ENCODE measurements at places on chromosomes 1 and 21.
A peak's percentile ranks its signal among the peaks of the same experiment; 100 is the strongest.

DNA sequence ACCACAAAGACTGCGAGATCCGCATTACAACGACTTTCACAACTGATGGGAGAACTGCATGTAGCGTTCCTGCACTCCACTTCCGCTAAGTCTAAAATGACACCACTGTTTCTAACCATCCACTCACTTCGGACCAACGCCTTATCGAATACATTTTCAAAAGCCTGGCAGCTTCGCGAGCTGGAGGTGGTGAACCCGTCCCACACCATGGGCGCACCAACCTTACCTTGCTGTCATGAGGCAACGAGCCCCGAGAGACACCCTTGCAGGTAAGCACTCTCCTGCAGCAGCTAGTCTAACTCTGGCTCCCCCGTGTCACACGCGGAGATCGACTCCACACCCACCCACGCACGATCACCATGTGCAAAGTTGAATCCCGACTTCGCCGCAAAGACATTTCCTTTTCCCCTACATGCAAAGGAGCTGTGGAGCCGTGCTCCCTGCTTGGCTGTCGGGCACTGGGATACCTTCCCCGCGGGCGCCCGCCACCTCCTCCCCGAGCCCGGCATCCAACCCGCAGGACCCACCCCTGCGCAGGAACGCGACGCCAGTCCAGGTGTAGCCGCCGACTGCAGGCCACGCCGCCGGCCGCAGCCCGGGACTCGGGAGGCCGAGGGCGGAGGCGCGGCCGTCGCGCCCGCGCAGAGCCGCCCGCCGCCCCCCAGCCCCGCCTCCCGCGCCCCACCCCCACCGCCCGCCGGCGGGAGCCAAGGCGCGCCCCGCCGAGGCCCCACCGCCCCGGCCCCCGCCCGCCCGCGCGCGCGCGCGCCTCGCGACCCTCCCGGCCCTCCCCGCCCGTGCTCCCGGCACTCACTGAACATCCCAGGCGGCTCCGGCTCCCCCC lies 629 bp downstream of the TAF5L start:
- peak; percentile 19 for DNase-seq

- DNase-seq: no peak
Observed at GRCh38 chr1:165893507-165893906, 66.1 kb downstream of the UCK2 start.

- DNase-seq: no peak
Observed at GRCh38 chr1:88877382-88877825, 14.0 kb downstream of the GTF2B start.

DNA sequence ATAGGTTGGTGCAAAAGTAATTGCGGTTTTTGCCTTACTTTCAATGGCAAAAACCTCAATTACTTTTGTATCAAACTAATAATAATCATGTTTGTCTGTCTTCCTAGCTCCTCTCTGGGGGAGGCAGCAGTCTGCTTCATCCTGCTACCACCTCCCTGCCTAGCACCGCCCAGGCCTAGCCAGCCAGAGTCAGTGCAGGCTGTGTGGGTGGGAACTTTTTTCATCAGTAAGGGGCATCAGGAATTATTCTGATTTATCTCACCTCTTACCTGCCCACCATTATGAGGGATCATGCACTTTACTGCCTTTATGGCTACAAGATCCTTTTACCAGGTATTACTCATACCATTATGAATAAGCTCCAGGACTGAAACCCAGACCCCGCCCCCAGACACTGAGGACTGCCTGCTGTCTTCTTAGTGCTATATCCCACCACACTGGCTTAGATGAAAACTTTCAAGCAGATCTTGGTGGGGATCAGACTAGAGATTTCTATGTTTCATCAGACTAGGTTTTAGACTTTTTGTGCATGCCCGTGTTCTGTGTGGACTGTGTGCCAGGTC lies 116.4 kb downstream of the PBX1 start:
- no peak for DNase-seq

- no peak for DNase-seq
Observed at GRCh38 chr1:218439541-218440295, 94.6 kb downstream of the TGFB2 start.

DNA sequence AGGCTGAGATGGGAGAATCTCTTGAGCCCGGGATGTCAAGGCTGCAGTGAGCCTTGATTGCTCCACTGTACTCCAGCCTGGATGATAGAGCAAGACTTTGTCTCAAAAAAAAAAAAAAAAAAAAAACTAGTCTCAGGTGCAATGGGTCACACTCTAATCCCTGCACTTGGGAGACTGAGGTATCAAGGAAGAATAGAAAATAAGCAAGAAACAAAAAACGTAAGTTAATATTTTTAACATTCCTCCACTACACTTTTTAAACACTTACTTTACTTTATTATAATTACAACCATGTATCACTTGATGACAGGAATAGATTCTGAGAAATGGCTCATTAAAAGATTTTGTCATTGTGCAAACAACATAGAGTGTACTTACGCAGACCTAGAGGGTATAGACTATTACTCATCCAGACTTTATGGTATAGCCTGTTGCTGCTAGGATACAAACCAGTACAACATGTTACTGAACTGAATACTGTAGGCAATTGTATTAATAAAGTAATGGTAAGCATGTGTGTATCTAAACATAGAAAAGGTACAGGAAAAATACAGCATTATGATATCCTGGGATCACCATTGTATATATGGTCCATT lies 1244.1 kb upstream of the ADGRL4 start:
- DNase-seq: no peak

- DNase-seq: no peak
Observed at GRCh38 chr1:38352869-38353268, 306.3 kb upstream of the POU3F1 start.

DNA sequence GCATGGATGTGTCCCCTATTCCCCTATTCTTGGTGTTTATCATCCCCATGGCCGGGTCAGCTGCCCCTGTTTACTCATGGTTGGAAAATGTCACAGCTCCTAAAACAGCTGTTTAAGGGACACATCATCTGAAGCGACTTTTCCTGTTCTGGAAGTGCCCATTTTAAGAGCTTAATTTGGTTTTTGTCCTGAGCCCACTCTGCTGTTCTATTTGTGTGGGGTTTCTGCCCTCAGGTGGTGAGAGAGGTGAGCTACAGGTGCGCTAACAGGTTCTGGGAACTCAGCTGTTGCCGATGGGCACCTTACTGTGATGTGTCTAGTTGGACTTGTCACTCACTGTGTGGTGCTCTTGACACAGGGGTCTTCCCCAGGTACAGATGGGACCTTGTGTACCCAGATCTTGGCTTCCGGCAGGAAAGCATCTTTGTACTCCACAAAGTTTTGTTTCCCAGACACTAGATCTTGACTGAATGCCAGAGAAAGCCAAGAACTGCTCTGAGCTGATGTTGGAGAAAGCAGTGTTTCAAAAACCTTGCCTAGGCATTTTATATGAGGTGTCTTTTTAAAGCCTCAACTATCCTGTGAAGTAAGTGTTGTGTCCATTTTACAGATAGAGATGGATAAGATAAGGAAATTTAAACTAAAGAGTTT lies 59.0 kb upstream of the CD1D start:
- DNase-seq: no peak

DNA sequence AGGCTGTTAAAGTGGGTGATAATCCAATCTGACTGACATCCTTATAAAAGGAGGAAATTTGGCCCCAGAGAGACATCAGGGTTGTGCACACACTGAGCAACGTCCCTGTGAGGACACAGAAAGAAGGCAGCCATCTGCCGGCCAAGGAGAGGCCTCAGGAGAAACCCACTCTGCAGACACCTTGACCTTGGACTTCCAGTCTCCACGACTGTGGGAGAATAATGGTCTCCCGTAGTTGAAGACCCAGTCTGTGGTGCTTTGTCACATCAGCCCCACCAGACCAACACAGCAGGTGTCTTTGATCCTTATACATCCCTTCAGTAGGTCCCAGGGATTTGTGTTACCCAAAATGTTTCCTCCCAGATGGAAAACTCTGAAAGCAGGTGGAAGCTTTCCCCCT lies 4.2 kb upstream of the DNAJC28 start:
- DNase-seq: no peak

- DNase-seq: no peak
Observed at GRCh38 chr1:39269349-39269748, 64.9 kb downstream of the MACF1 start.

- DNase-seq: no peak
Observed at GRCh38 chr1:193741228-193741627, 554.8 kb upstream of the B3GALT2 start.

GRCh38 chr21:18518054-18518481 lies 114.5 kb upstream of the TMPRSS15 start:
- DNase-seq: no peak

DNA sequence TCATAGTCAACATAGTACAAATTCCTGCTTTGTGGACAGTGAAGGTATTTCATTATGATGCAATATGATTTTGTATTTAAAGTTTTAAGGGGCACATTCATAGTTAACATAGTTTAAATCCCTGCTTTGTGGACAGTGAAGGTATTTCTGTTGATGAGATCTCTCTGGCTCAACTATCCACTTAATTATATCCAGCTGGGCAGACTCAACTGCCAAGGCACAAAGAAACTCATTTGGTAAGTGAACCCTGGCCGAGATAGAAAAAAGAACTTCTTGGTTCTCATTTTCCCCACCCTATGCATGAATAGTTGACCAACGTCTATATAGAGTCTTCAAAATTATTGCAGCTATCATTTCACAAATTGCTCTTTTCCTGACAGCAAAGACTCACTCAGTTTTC lies 1194.6 kb downstream of the NCAM2 start:
- DNase-seq: no peak

- DNase-seq: no peak
Observed at GRCh38 chr21:28426545-28426944, 566.1 kb downstream of the LTN1 start.

DNA sequence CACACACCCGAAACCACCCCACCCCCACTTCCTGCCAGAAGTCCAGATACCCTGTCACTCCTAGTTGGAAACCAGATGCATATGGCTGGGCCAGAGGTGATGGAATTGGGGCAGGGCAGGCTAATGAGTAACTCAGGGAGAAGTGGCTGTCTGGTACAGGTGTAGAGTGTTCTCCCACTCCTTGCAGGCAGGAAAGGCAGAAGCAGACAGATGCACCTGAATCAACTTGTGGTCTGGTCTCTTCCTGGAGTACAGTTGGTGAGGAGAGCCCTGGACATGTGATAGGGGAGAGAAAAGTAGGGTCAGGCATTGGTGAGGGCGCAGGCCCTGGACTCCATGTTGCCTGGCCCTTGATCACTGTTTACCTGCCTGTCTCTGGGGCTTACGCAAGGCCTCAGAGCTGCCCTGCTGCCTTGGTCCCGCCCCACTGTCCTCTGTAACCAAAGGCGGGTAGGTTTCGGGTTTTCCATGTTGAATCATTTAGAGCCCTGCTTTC lies 2.5 kb downstream of the CGN start:
- no peak for DNase-seq

- no peak for DNase-seq
Observed at GRCh38 chr1:1534401-1535154, 5.8 kb downstream of the TMEM240 start.

GRCh38 chr1:169697755-169698154 lies 13.7 kb downstream of the SELL start:
- DNase-seq: no peak

DNA sequence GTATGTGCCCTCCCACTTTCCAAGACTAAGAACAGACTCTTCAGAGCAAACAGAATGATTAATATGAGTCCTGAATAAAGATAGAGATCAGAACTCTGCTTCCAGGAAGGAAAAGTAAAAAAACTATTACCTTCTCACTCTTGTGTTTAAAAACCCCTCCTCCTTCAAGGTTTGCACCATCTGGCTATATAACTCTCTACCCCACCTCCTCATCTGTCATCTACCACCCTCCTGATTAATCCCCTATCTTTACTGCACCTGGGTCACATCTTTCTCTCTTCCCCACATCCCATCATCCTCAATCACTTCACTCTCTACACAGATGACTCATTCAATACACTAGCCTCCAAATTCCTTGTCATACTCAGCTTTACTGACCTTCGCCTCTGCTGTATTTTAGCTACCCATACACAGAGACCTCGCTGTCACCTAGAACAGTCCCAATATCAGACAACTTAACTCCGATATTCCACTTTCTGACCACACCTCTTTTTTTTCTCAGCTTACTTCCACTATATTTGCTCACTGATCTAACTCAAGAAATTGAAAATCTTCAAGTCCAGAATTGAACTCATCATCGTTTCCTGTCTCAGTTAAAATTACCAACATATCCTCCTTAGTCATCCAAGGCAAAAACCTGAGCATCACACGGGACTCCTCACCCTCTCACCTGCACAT lies 3.7 kb downstream of the SCMH1 start:
- DNase-seq: no peak

GRCh38 chr1:228079601-228080263 lies 2.8 kb upstream of the ARF1 start:
- DNase-seq: no peak

DNA sequence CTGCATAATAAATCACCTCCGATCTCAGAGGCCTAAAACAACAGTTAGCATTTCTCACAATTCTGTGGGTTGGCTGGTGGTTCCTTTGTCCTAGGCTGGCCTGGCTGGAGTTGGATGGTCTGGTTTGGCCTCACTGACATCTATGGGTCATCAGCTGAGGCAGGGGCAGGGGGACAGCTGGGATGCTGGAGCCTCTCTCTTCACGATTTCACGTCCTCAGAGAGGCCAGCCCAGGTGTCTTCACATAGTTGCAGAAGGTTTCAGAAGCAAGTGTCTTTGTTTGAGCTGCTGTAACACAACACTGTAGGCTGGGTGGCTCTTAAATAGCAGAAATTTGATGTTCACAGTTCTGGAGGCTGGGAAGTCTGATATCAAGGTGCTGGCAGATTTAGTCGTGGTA lies 155.5 kb upstream of the CACNA1E start:
- DNase-seq: no peak

DNA sequence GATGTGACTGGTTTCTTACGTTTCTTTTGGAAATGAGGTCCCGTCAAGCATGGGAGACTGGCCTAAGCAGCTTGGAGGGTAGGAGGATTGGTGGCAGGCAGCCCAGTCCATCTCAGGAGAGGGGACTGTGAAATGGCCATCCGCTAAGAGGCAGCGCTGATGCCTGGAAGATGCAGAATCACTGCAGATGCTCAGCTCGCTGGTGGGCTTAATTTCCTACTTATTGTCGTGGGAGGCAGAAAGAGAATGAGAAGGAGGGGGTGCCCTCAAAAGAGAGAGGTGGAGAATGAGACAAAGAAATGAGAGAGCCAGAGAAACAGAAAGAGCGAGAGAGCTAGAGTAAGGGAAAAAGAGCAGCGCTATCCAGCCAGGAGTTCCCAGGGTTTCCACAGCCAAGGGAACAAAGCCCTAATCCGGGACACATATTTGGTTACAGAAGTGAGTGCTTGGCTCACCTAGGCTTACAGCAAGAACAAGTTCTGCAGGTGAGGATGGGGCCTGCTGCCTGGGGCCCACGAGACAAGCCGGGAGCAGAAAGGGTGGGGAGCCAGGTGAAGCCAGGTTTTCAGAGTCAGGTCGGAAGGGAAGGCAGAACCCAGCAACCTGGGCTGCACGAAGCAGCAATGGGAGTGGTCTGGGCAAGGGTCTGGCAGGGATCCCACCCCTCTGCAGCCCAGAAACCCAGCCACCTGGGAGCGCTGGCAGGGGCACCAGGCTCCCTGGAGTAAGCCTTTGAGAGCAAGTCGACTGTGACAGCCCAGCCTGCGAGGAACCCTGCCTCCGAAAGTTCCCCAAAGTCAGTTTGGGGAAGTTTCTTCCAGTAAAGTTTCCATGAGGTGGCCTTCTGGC lies 5.8 kb downstream of the ECE1 start:
- no peak for DNase-seq

All from effector memory CD4-positive, alpha-beta T cell (primary cell).